ENCODE measurements at places on chromosomes 7 and 10. TPM values are rescaled to one million over a fixed set of nuclear protein-coding genes. Genes with fewer than 3 reads are reported as not detected.

The OR9A2 gene
- not detected for total RNA-seq

The SNX10 gene
- total RNA-seq, result 0.26 TPM

The BEND7 gene
- total RNA-seq, result 4.4 TPM

The GPR26 gene
- not detected for total RNA-seq

The SUN3 gene
- total RNA-seq, result not detected

The LIPF gene
- total RNA-seq, result not detected

The HECW1 gene
- total RNA-seq, result 0.32 TPM

The FAM204A gene
- 33.5 TPM for total RNA-seq

The MCM10 gene
- total RNA-seq, result 10.5 TPM

The ACBD7 gene
- total RNA-seq, result 0.40 TPM

The EGFR gene
- 50.1 TPM for total RNA-seq

The PNLIPRP2 gene
- not detected for total RNA-seq

The MACROH2A2 gene
- 30.7 TPM for total RNA-seq

The CALCR gene
- total RNA-seq, result not detected

The TRPV5 gene
- not detected for total RNA-seq

The RNF133 gene
- total RNA-seq, result not detected

The SPDYE6 gene
- total RNA-seq, result not detected

The TRIM73 gene
- 0.72 TPM for total RNA-seq

The OR2A12 gene
- total RNA-seq, result not detected

The CACNA2D1 gene
- total RNA-seq, result 14.6 TPM

The ZNF727 gene
- total RNA-seq, result not detected

The ZWINT gene
- total RNA-seq, result 17.0 TPM

The AS3MT gene
- total RNA-seq, result 1.8 TPM

The SPDYE8 gene
- total RNA-seq, result not detected

The TEX36 gene
- not detected for total RNA-seq

The DRGX gene
- not detected for total RNA-seq

The SMO gene
- total RNA-seq, result 32.0 TPM

The ASB10 gene
- not detected for total RNA-seq

The SLC16A9 gene
- 0.91 TPM for total RNA-seq

The DDC gene
- total RNA-seq, result 0.24 TPM

The MYOF gene
- total RNA-seq, result 103 TPM

The FAM237B gene
- total RNA-seq, result not detected

The NPC1L1 gene
- total RNA-seq, result 0.24 TPM

The RASA4 gene
- total RNA-seq, result 1.6 TPM

The STEAP4 gene
- total RNA-seq, result 0.08 TPM

The NXPH1 gene
- not detected for total RNA-seq

The SNCG gene
- 32.0 TPM for total RNA-seq

The CDC14C gene
- not detected for total RNA-seq
